ENCODE measurements at places on chromosomes 2 and 18. TPM values are rescaled to one million over a fixed set of nuclear protein-coding genes. Genes with fewer than 3 reads are reported as not detected.
A peak's percentile ranks its signal among the peaks of the same experiment; 100 is the strongest.

Gene PIEZO2
- total RNA-seq: 0.19 TPM

Gene RNF152
- 6.8 TPM for total RNA-seq

Gene ARL4C
- total RNA-seq: 0.39 TPM

Gene STRADB
- total RNA-seq: 144 TPM

Gene LOXL3
- 0.65 TPM for total RNA-seq

Gene CNPPD1
- 54.2 TPM for total RNA-seq

GRCh38 chr2:236799391-236800026, 229.9 kb downstream of the ACKR3 start:
- H3K4me3 ChIP-seq: no peak overlapping the region
- no peak overlapping the region for H3K27ac ChIP-seq
- no peaks in the 10 kb centered on the region for H3K4me1 ChIP-seq
- H3K36me3 ChIP-seq: no peaks in the 10 kb centered on the region
- no peaks in the 10 kb centered on the region for H3K27me3 ChIP-seq

DNA sequence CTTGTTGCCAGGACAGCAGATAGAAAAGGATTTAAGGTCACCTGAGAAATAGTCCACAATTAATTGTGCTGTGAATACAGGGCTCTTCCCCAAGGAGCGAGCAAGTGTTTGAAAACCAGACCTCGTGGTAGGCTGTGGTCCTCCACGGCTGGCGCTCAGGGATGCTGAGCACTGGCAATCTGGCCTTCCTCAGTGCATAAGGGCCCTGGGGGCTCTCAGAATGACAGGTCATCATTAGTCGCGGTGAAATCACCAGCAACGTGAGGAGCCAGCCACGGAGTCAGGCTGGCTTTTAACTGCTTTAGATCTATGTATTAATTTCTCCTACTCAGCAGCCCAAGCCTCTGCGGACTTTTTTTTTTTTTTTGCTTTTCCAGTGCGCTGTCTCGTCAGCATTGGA, 148.5 kb downstream of the FHOD3 start:
- peaks cover 22% of the 10 kb centered on the region for H3K4me1 ChIP-seq
- H3K27ac ChIP-seq: no peak overlapping the region
- H3K27me3 ChIP-seq: no peaks in the 10 kb centered on the region

DNA sequence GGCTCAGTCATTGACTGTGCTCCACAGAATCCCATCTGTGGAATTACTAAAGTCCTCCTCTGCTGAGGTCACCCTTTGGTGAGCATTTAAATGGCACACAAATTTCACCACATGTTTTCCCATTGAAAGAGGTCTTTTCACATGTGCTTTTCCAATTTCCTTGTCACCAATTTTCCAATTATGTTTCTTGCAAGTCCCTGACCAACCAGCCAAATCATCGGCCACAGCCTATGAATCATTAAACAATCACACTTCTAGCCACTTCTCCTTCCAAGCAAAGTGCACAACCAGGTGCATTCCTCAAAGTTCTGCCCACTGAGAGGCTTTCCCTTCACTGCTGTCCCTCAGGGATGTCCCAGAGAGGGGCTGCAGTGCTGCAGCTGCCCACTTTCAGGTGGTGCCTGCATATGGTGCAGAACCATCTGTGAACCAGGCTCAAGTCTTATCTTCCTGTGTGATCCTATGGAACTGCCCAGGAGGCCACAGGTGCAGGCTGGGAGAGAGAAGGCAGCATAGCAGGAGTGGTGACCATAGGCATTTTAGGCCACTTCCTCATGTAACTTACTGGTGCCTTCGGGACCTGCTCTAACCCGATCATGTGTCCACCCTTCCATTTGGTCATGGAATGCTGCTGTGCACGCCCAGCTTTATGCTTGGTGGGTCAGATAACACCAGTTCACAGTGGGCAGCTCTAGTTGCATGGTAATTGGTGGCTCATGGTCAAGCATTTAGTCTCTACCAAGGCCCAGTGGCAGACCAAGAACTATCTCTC, 153.0 kb downstream of the SEPTIN10 start:
- peaks cover 13% of the 10 kb centered on the region for H3K4me1 ChIP-seq
- H3K27me3 ChIP-seq: no peaks in the 10 kb centered on the region
- DNase-seq: no peak
- no peaks in the 10 kb centered on the region for H3K36me3 ChIP-seq

GRCh38 chr2:1405967-1406366, 7.3 kb upstream of the TPO start:
- H3K27ac ChIP-seq: no peak overlapping the region
- H3K36me3 ChIP-seq: no peaks in the 10 kb centered on the region
- no peaks in the 10 kb centered on the region for H3K27me3 ChIP-seq
- no peak overlapping the region for H3K4me3 ChIP-seq

GRCh38 chr2:88754585-88755320, 63.3 kb downstream of the RPIA start:
- no peak for DNase-seq
- no peaks in the 10 kb centered on the region for H3K27me3 ChIP-seq
- H3K4me3 ChIP-seq: no peak overlapping the region
- H3K27ac ChIP-seq: no peak overlapping the region
- H3K36me3 ChIP-seq: peaks cover 19% of the 10 kb centered on the region
- peaks cover 4% of the 10 kb centered on the region for H3K4me1 ChIP-seq

DNA sequence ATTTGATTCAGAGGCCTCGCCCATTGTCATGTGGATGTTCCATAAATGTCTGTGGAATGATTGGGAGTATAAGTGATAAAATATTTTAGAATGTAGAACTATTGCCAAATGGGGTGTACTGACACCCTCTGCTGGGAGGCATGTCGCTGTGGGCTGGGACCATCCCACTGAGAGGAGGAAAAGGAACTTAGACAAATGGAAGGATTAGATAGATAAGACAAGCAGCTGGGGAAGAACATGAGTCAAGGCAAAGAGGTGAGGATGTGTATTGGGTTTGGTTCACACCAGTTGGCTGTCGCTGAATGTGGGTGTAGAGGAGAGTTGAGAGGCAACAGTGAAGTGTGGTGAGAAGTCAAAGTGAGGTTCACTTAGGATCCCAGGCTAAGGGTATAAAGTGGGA, 4.0 kb downstream of the C2orf74 start:
- DNase-seq: no peak
- H3K4me1 ChIP-seq: no peaks in the 10 kb centered on the region
- no peak overlapping the region for H3K4me3 ChIP-seq
- no peak overlapping the region for H3K27ac ChIP-seq

DNA sequence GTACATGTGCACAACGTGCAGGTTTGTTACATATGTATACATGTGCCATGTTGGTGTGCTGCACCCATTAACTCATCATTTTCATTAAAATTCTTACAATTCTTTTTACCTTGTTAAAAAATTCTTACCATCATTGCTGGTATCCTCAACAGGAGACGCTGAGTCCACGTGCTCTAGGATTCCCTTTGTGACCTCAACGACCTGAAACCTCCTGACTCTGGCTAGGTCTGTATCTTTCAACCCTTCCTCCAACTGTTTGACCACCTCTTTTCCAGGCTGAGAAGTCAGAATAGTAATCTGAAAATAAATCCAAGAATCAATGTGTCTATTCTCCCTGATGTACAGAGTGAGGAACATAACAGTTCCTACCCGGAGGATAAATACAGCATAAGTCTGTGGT, 41.2 kb downstream of the M1AP start:
- no peak for DNase-seq
- H3K4me3 ChIP-seq: no peak overlapping the region
- no peak overlapping the region for H3K27ac ChIP-seq
- no peaks in the 10 kb centered on the region for H3K36me3 ChIP-seq
- no peaks in the 10 kb centered on the region for H3K4me1 ChIP-seq

GRCh38 chr2:171595456-171595855, 73.2 kb downstream of the CYBRD1 start:
- H3K27ac ChIP-seq: no peak overlapping the region
- no peaks in the 10 kb centered on the region for H3K36me3 ChIP-seq
- no peaks in the 10 kb centered on the region for H3K27me3 ChIP-seq
- H3K4me3 ChIP-seq: no peak overlapping the region
- no peaks in the 10 kb centered on the region for H3K4me1 ChIP-seq

DNA sequence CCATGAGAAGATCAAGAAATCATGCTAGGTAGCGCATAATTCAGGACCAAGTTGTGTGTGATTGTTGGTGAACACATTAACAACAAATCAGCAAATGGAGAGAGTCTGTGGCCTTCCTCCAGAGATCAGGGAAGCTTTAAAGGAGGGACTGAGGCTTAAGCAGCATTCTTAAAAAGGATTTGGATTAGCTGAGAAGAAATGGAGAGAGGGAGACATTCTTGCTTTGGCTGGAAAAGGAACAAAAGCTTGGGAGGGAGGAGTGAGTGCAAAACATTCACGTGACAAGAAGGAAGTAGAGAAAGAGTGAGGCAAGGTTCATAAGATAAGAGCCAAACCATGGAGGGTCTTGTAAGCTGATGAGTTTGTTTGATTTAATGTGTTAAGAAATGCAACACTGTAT, 75.6 kb downstream of the SRD5A2 start:
- no peaks in the 10 kb centered on the region for H3K27me3 ChIP-seq
- DNase-seq: no peak
- no peak overlapping the region for H3K4me3 ChIP-seq
- H3K36me3 ChIP-seq: no peaks in the 10 kb centered on the region

GRCh38 chr2:204172145-204172600, 235.6 kb downstream of the ICOS start:
- H3K27ac ChIP-seq: no peak overlapping the region
- no peak for DNase-seq
- no peaks in the 10 kb centered on the region for H3K27me3 ChIP-seq
- H3K4me1 ChIP-seq: no peaks in the 10 kb centered on the region
- no peak overlapping the region for H3K4me3 ChIP-seq

DNA sequence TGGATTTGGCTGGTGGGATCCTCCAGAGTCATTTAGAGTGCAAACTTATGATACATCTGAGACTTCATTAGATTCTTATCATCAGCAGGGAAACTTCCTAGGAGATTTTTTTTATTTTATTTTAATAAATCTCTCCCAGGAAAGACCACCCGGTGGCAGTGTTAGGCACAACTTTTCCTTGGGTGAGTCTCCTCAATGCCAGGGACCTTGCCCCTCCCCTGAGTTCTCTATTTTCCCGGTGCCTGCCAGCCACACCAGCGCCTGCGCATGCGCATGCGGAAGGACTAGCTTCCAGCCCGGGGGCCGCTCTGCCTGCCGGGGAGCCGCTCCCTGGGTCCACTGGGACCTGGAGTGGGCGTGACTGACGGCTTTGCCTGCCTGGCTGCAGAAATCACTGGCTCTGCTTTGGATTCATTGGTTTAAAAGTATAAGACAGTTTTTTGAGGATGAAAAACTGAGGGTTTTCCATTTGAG, 86.6 kb downstream of the TMEM182 start:
- H3K27me3 ChIP-seq: no peaks in the 10 kb centered on the region
- peak overlapping the region; percentile 43 for H3K4me3 ChIP-seq
- H3K4me1 ChIP-seq: peaks cover 13% of the 10 kb centered on the region
- H3K36me3 ChIP-seq: no peaks in the 10 kb centered on the region

DNA sequence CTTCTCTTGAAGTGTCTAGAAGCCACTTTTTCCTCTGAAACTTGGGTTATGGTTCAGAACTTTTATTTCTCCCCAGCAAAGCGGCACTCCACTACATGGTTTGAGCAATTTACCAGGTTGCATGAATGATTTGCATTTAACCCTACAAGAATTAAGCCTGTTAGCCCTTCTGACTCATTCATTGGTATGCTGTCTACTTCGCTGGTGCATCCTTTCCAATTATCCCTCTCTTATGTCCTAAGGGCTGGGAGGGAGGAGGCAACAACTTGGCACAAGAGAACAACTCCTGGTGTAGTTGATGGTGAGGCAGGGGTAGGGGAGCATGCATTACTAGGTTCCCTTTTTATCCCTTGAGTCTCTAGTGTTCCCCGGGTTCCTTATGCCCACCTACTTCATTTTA, 293.4 kb upstream of the MEX3C start:
- no peaks in the 10 kb centered on the region for H3K36me3 ChIP-seq
- H3K4me3 ChIP-seq: no peak overlapping the region
- no peak overlapping the region for H3K27ac ChIP-seq
- no peaks in the 10 kb centered on the region for H3K27me3 ChIP-seq
- DNase-seq: no peak

GRCh38 chr2:86789687-86790133, 1.0 kb downstream of the CD8A start:
- peaks cover 54% of the 10 kb centered on the region for H3K27me3 ChIP-seq
- H3K36me3 ChIP-seq: no peaks in the 10 kb centered on the region
- H3K27ac ChIP-seq: no peak overlapping the region
- no peak for DNase-seq
- peaks cover 17% of the 10 kb centered on the region for H3K4me1 ChIP-seq
- H3K4me3 ChIP-seq: no peak overlapping the region
